ENCODE measurements at places on chromosomes 2 and 18.

DNA sequence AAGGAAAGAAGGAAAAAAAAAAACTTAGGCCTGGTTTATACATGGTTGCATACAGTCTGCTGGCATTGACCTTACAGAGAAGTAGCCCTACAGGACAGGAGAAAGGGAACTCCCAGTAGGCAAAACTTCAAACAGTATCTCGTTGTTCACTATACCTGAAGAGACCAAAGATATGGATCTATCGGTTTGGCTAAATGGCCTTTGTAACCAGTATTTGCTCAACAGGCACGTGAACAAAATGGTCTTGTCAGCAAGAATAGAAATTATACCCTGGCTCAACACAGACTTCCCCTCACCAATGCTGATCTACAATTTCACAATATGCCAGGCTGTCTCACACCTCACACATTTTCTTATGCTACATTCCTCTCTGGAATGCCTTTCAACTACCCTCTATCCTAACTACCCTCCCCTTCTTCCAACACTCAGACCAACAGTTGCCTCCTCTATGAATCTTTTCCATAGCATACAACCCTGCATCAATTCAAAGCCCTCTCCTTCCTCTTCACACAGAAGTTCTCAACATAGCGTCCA lies 13.7 kb downstream of the HYCC2 start:
- no peak for DNase-seq

DNA sequence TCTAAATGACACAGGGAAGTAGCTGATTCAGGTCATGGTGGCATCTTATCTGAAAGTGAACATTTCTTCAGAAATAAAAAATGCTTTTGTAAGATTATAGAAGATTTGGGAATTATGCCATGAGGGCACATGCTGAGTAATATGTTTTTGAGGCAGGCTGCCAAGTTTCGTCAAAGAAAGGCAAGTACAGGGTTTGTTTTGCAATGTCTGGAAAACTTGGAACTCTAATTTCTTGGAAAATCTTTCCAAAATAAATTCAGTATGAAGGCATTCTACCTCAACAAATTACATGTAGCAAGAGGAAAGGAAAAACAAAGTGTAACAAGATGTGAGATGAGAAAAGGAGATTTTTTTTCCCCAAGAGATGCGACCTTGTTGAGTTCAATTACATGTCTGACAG lies 167.7 kb downstream of the PLCL1 start:
- no peak for DNase-seq

DNA sequence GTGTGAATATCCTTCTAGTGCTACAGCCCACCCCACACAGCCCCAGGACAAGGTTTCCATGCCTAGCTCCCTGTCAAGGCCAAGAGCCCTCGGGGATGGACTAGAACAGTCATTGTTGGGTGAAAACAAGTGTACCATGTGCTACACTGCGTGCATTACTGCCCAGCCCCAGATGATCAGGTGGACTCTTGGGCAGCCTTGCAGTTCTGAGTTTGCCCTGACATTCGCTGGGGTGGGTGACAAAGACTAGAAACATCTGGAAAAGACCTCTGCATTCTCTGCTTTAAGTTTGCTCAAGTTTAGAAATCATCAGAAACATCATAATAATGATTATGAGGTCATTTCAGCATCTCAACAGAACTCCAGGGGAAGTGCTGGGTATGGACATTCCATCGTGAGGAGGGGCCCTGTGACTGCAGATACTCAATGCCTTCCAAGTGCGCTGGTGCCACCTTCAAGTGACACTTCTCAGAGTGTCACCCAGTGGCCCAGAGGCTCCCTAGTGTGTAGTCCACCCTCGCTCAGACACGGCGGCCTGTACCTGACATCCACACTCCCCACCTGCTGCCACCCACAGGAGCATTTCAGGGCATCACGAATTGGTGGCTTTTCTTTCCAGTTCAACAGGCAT lies 5.3 kb upstream of the PXDN start:
- DNase-seq: no peak

DNA sequence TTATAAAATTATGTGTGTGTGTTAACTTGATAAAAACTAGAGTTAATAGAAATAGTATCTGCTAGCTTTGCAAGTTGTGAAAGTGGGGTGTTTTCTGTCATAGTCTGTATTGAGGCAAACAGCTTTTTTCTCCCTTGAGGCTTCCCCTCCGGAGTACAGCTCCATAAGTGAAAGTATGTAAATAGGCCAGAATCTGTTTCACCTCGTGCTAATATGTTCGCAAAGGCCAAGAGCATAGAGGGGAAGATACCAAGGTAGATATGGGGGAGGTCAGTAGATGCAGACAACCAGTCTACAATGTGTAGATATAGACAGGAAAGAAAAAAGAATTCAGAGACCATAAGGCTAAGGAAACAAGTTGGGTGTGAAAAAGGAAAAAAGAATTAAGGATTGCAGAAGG lies 72.9 kb downstream of the PTRHD1 start:
- no peak for DNase-seq

- DNase-seq: peak; percentile 77
Observed at GRCh38 chr2:44941551-44942234, at the start of gene SIX3. TSS of gene SIX3 (plus strand) at chr2:44941702. CDS start at chr2:44942105, 403 bp downstream.

DNA sequence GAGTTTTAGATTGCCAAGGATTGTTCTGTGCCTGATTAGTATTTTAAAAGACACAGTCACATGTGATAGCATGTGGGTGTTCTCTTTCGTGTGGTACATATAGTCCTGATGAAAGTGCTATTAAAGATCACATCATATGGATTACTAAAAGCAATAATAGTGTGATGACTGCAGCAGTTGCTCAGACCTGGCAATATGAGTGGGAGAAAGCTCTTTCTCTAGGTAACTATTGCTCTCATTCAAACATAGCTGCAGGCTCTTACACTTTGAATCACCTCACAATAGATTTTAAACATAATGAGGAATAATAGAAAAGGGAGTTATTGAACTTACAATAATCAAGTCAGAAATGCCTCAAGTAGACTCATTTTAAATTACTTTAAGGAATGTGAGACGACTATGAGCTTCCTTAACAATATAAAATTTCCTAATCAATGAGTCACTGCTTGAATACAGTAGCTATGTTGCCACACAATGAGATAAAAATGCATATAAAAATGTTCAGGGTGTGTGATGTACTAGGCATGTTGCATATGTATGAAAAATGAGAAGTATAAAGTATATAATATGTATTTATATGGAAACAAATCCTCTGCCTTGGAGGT lies 452.1 kb downstream of the TMX3 start:
- no peak for DNase-seq

DNA sequence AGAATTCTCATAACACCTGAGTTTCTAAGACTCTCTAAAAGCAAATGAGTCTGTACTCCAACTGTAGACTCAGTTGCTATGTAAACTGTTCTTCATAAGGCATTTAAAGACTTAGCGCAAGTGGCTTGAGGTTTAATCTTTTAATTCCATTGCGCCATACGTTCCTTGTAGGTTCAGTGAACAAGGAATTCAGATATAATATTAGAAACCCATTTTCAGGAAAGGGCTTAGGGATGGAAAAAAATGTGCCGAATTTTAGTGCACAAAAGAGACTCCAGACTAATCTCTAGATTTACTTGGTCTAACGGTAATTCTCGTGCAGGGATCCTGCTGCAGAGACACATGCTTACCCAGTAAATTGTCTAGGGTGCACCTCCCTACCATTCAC lies 268.9 kb upstream of the TANK start:
- no peak for DNase-seq

DNA sequence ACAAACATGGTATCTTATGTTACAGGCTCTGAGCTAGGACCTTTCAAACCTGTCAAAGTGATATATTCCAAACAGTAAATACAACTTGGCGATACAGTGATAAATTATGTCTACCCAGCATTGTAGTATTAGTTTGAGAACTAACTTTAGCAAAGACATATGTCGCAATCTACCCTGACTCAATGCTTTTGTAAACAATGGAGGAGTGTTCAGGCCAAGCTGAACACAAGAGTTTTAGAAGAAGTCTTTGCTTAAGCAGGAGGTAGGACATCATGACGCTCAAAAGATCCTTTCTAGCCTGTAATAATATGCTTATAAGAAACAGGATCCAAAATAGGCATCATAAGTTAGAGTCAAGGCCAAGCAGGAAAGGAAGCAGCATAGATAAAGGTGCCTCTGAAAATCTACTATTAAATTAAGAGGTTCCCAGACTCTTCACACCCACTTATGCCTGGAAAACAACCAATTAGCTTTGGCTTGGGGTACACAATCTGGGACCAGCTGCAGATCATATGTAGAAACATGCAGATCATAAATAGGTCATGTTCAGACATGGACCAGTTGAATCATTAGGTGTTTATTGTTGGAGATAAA lies 132.5 kb downstream of the CSRNP3 start:
- DNase-seq: no peak

GRCh38 chr18:62992877-62993365 lies 277.6 kb downstream of the PHLPP1 start:
- DNase-seq: no peak

GRCh38 chr18:22275706-22276333 lies 106.4 kb downstream of the GATA6 start:
- no peak for DNase-seq

- no peak for DNase-seq
Observed at GRCh38 chr2:24351981-24352380, 8.4 kb downstream of the ITSN2 start.

Data from caudate nucleus (tissue), 63 donors.